Left lung (tissue), 14 donors: ENCODE measurements at places on chromosomes 2 and 18. TPM values are rescaled to one million over a fixed set of nuclear protein-coding genes. Genes with fewer than 3 reads are reported as not detected.

DNA sequence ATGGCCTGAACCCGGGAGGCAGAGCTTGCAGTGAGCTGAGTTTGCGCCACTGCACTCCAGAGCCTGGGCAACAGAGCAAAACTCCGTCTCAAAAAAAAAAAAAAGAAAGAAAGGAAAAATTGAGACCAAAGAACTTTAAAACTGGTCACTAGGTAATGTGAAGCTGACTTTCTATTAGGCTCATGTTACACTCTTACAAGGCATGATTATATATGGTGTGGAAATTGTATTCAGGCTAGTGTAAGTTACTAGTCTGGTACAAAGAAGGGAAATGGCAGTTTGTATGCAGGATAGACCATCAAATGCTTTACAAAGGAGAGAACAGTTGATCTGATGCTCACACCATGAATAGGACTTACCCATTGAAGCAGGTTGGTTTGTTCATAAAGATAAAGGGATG lies 35.4 kb upstream of the ARMC9 start:
- H3K4me1 ChIP-seq: peaks cover 11% of the 10 kb centered on the region
- DNase-seq: no peak
- H3K36me3 ChIP-seq: no peaks in the 10 kb centered on the region
- H3K27me3 ChIP-seq: no peaks in the 10 kb centered on the region
- H3K27ac ChIP-seq: no peak overlapping the region

GRCh38 chr2:201661366-201661765 lies 18.1 kb upstream of the TMEM237 start:
- H3K27me3 ChIP-seq: no peaks in the 10 kb centered on the region
- DNase-seq: no peak
- H3K4me1 ChIP-seq: no peaks in the 10 kb centered on the region

DNA sequence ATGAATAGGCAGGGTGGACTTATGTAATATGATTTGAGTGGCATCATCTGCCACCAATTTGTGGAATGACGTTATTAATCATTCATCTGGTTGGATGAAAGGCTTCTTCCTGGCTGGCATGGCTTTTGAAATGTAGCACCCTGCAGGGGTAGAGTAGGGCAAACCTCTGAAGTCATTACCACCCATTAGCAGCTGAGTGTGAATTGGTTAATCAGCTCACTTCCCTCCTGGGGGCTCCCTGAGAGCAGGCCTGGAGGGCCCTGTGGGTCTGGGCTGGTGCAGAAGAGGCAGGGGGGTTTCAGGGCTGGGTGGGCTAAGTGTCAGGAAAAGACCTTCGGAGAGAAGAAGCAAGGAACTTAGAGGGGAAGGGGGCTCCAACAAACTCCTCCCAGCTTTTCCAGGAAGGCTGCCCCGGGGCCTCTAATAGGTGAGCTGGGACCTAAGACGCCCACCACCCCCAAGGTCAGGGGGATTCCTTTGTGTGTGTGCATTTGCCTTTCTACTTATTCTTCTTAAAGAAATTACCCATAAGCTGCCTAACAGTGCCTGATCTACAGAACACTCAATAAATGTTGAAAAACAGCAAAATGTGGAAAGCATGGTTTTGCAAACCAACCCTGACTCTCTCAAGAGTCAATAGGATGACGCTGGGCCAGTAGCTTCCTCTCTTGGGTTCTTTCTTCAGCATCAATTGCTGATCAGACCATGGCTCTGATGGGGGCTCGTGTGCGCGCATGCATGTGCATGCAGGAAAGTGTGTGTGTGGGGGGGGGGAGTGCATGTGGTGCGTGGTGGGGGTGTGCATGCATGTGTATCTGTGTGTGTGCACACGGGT lies 49.7 kb upstream of the ZNF516 start:
- no peaks in the 10 kb centered on the region for H3K27me3 ChIP-seq
- DNase-seq: no peak
- peak overlapping the region; percentile 82 for H3K27ac ChIP-seq
- H3K36me3 ChIP-seq: no peaks in the 10 kb centered on the region
- H3K4me3 ChIP-seq: no peak overlapping the region

GRCh38 chr2:64945973-64946768 lies 43.0 kb upstream of the SLC1A4 start:
- H3K36me3 ChIP-seq: no peaks in the 10 kb centered on the region
- DNase-seq: peak; percentile 4
- no peaks in the 10 kb centered on the region for H3K27me3 ChIP-seq
- no peak overlapping the region for H3K4me3 ChIP-seq

DNA sequence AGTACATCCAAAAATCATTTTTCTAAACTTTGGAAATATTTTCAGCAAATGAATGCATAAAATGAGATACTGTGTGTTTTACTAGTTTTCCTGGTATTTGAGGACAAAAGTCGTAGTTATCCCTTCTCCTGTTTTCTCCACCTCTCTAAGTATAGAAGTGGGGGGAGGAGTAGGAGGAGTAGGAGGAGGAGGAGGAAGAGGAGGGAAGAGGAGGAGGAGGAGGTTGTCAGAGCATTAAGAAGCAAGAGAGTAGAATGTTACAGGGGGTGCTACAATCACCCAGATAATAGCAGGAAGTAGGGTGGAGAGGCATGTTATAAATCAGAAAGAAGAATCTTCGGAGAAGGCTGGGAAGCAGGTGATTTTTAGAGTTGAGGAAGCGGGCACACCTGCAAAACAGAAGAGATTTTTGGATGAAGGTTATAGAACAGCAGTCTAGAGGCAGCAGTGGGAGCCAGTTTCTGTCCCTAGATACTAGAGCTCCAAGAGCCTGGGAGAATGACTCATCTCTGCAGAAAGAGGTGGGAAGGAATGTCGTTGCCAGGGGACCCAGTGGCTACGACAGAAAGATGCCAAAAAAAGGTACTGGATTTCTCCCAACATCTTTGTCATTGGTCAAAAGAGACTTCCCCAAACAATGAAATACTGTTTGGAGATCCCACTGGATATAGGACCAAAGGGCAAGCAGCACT lies 44.2 kb upstream of the AQP4 start:
- H3K4me1 ChIP-seq: no peaks in the 10 kb centered on the region
- H3K4me3 ChIP-seq: no peak overlapping the region

GRCh38 chr2:134268265-134268664 lies 14.4 kb downstream of the MGAT5 start:
- no peak overlapping the region for H3K27ac ChIP-seq
- no peak overlapping the region for H3K4me3 ChIP-seq
- no peaks in the 10 kb centered on the region for H3K4me1 ChIP-seq
- no peaks in the 10 kb centered on the region for H3K36me3 ChIP-seq
- DNase-seq: no peak

- H3K4me3 ChIP-seq: no peak overlapping the region
- no peak for DNase-seq
- H3K4me1 ChIP-seq: no peaks in the 10 kb centered on the region
- H3K27me3 ChIP-seq: no peaks in the 10 kb centered on the region
Observed at GRCh38 chr2:79971807-79972206, 332.7 kb downstream of the LRRTM1 start.

DES gene
- total RNA-seq: 32.0 TPM

- no peak for DNase-seq
- no peaks in the 10 kb centered on the region for H3K27me3 ChIP-seq
- no peaks in the 10 kb centered on the region for H3K36me3 ChIP-seq
- no peak overlapping the region for H3K4me3 ChIP-seq
- peak overlapping the region; percentile 69 for H3K27ac ChIP-seq
Observed at GRCh38 chr2:69770193-69770702, 28.3 kb downstream of the ANXA4 start.

- peak; percentile 20 for DNase-seq
- no peak overlapping the region for H3K27ac ChIP-seq
- no peaks in the 10 kb centered on the region for H3K27me3 ChIP-seq
- H3K4me3 ChIP-seq: no peak overlapping the region
Observed at GRCh38 chr2:240133401-240133800, 2.7 kb downstream of the COPS9 start.

GRCh38 chr2:44116319-44116718 lies 52.4 kb upstream of the PPM1B start:
- peaks cover 7% of the 10 kb centered on the region for H3K4me1 ChIP-seq
- H3K27me3 ChIP-seq: no peaks in the 10 kb centered on the region
- no peak overlapping the region for H3K4me3 ChIP-seq
- no peak overlapping the region for H3K27ac ChIP-seq
- no peak for DNase-seq

GRCh38 chr18:58024139-58024538 lies 19.9 kb upstream of the NEDD4L start:
- DNase-seq: no peak
- no peak overlapping the region for H3K4me3 ChIP-seq
- H3K27ac ChIP-seq: no peak overlapping the region
- H3K36me3 ChIP-seq: no peaks in the 10 kb centered on the region
- no peaks in the 10 kb centered on the region for H3K4me1 ChIP-seq
- H3K27me3 ChIP-seq: no peaks in the 10 kb centered on the region

DNA sequence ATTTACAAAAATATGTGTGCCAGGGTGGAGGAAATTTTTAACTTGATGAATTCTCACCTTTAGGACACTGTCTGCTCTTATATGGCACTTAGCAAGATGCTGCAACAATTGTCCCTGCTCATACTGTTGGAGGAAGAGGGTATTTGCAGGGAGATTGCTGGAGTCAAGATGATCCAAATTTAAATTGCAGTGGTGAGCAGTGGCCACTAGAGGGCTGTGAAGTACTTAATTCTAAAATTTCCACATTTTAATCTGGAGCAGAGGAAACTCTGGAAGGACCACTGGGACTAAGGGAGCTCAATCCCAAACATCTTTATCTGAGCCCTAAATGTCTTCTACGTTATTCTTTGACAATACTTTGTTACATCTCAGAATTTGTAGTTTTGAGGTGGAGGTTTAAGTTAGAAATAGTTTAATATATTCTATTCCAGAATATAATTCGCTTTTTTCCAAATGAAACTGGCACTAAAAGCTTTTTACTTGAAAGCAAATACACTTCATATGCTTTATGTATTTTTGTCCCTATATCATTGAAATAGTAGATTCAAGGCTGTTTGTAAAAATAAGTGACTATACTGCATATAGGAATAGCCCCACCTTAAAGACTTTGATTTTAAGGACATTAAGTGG lies 33.0 kb upstream of the PTH2R start:
- H3K4me1 ChIP-seq: no peaks in the 10 kb centered on the region
- no peak overlapping the region for H3K4me3 ChIP-seq
- DNase-seq: peak; percentile 36

- H3K4me3 ChIP-seq: no peak overlapping the region
- no peaks in the 10 kb centered on the region for H3K36me3 ChIP-seq
- no peak for DNase-seq
- no peaks in the 10 kb centered on the region for H3K4me1 ChIP-seq
- no peak overlapping the region for H3K27ac ChIP-seq
- H3K27me3 ChIP-seq: no peaks in the 10 kb centered on the region
Observed at GRCh38 chr2:148680462-148680861, 35.9 kb downstream of the EPC2 start.

DNA sequence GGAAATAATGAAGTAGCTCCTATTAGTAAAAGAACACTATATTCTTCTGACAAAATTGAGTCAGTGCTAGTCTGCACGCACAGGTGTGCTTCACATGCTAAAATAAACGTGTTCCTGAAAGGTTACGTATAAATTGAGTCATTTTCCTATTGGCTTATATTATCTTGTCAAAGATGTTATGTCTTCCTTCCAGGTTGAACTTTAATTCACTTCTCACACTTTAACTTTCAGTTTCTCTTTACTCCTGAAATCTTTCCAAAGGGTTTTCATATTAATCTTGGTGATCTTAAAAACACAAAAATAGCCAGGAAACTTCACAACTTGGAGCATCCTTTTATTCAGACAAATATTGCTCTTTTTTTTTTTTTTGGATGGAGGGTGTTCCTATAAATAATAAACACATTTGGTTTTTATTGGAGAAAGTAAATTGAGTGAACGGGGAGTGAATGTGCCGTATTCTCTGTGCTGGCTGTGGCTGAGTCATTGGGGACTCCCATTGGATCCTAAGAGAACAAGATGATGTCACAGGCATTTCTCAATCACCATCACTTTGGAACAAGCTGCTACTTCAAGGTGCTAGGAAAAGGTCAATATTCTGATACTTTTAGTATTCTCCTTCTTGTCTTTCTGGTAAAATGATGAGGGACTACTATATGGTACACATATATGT lies 150.2 kb upstream of the SPATS2L start:
- no peak for DNase-seq

GRCh38 chr18:38663682-38664081 lies 1098.1 kb upstream of the CELF4 start:
- no peak overlapping the region for H3K4me3 ChIP-seq
- H3K27me3 ChIP-seq: no peaks in the 10 kb centered on the region
- no peak for DNase-seq
- H3K4me1 ChIP-seq: no peaks in the 10 kb centered on the region
- no peaks in the 10 kb centered on the region for H3K36me3 ChIP-seq

ERICH2 gene
- total RNA-seq: 3.3 TPM

PROKR1 gene
- not detected for total RNA-seq

DNA sequence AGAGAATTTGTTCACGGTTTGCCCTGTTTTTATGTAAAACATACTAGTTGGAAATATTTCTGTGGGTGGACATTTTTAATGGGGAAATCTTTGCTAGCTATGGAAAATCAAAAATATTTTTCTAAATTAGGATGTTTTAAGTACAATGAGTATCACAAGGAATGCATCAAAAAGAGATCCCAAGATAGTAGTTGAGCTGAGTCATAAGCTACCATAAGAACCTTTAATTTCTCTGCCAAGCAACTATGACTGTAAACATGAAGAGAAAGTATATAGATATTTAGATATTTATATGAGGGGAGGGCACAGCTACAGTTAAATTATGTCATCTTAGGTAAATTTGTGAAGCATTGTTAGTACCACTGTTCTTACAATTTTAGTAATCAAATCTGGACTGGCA lies 646.2 kb downstream of the XIRP2 start:
- no peak for DNase-seq

- no peak overlapping the region for H3K27ac ChIP-seq
- no peak overlapping the region for H3K4me3 ChIP-seq
- H3K4me1 ChIP-seq: no peaks in the 10 kb centered on the region
- no peak for DNase-seq
- no peaks in the 10 kb centered on the region for H3K36me3 ChIP-seq
Observed at GRCh38 chr2:11365096-11365879, 20.9 kb upstream of the ROCK2 start.

GRCh38 chr18:51864219-51864965 lies 475.6 kb upstream of the DCC start:
- no peaks in the 10 kb centered on the region for H3K4me1 ChIP-seq
- DNase-seq: no peak
- H3K4me3 ChIP-seq: no peak overlapping the region
- no peaks in the 10 kb centered on the region for H3K36me3 ChIP-seq
- H3K27ac ChIP-seq: no peak overlapping the region

DNA sequence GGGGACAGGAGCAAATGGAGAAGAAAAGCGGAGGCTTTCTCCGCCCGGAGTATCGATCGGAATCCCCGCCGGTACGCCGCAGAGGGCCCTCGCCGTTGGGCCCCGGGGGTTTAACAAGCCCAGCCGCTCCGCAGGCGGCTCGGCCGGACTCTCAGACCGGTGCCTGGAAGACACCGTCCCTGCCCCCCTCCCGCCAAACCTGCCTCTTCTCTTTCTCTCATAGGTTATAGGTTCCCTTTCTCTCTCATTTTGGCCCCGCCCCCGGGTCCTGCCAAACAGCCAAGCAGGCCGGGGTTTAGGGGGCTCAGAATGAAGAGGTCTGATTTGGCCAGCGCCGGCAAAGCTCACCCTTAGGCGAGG lies 4.4 kb downstream of the ONECUT2 start:
- no peaks in the 10 kb centered on the region for H3K36me3 ChIP-seq
- H3K27me3 ChIP-seq: peaks cover 97% of the 10 kb centered on the region
- no peak overlapping the region for H3K27ac ChIP-seq
- no peak overlapping the region for H3K4me3 ChIP-seq

VWA3B gene
- 3.5 TPM for total RNA-seq

UGT1A9 gene
- not detected for total RNA-seq
